ENCODE measurements at places on chromosomes 13 and 19. TPM values are rescaled to one million over a fixed set of nuclear protein-coding genes. Genes with fewer than 3 reads are reported as not detected.

PSG2 gene
- not detected for total RNA-seq

KLK4 gene
- not detected for total RNA-seq

FCAR gene
- not detected for total RNA-seq

BRSK1 gene
- total RNA-seq = 6.1 TPM

SOX21 gene
- total RNA-seq = 1.2 TPM

ETV2 gene
- 1.7 TPM for total RNA-seq

GIPR gene
- total RNA-seq = 2.5 TPM
